HS-27A (cell line): ENCODE measurements at places on chromosomes 3 and 15.
A peak's percentile ranks its signal among the peaks of the same experiment; 100 is the strongest.

- no peak for DNase-seq
These were observed 55.5 kb downstream of the PLS1 start for GRCh38 chr3:142651711-142652110.

GRCh38 chr3:11230125-11230524 is 42.1 kb upstream of the ATG7 start:
- no peak for DNase-seq

GRCh38 chr3:39460677-39461076 is 6.8 kb upstream of the MOBP start:
- DNase-seq = no peak

- no peak for DNase-seq
These were observed 32.0 kb downstream of the ATG7 start for GRCh38 chr3:11304175-11304574.

- DNase-seq = peak; percentile 70
These were observed at the start of gene LACTB for GRCh38 chr15:63121382-63122001. TSS of gene LACTB (plus strand) at chr15:63121861. CDS start at chr15:63121872, 11 bp downstream.

DNA sequence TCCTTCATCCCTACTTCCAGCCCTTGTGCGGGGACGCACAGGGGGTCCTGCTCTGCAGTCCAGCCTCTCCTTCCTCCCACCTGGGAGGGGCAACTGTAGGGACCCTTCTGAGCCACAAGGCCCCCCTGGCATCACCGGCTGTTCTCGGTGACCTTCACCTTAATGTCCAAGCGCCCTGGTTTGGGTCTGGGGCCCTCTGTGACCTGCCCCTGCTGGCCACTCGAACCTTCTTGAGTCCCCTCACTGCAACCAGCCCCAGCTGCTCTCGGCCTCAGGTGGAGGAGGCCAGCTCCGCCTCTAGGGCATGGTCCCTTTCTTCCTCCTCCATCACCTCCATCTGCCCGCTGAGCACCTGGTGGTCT is 57.9 kb downstream of the RGMA start:
- no peak for DNase-seq
